DMS79 treated with DMSO at 0.1 percent for 48 hours (cell line): ENCODE measurements at places on chromosomes 4 and X.
A peak's percentile ranks its signal among the peaks of the same experiment; 100 is the strongest.

DNA sequence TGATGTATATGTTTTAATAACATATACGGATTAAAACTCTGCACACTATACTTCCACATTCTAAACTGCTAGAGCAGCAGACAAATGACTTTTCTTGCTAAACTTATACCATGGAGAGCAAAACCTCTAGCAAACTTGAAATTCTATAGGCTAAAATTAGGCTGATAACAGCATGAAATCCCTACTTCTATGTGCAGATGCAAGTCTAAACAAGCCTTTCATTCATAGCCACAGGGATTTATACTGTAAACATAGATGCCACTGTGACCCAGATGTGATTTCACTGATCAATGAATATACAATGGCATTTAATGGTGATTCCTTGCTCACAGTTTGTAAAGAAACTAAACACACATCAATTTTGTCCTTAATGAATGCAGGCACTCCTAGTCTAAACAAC lies 151.0 kb downstream of the ANTXR2 start:
- no peak for DNase-seq

GRCh38 chr4:113815826-113816225 lies 54.3 kb upstream of the CAMK2D start:
- no peak for DNase-seq

DNA sequence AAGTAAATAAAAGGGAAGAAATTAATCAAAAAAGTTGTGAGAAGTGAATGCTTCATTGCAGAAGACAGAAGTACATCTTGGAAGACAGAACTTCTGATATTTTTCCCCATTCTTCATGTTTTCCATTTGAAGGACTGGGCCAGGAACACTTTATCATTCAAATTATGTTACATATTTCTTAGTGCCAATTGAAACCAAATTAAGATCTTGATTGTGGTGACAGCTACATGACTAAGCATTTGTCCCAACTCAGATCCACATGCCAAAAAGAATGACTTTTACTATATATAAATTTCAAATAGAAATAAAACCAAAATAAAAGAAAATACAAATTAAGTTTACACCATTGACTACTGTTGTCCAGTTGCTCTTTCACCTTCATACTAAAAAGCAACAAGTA lies 14.0 kb upstream of the FGF5 start:
- no peak for DNase-seq

GRCh38 chr4:2417226-2417764 lies 1.1 kb downstream of the ZFYVE28 start:
- DNase-seq = no peak

DNA sequence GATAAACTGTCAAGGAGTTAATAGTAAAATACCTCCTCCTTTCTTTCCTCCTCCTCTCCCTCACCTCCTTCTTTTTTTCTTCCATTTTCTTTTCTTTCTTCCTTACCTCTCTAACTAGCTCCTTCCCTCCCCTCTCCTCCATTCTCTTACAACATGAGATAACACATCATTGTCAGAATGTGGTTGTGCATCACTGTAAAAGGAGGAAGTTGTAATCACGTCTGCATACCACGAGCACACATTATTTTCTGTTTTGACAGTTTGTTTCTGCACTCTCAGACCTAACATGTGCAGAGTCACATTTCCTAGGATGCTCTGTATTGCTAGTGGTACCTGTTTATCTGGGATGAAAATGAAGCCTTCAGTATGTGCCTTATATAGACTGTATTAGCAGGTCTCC lies 9.1 kb downstream of the SLIT2 start:
- no peak for DNase-seq

- no peak for DNase-seq
Observed at GRCh38 chrX:13647709-13648212, 5.2 kb upstream of the TCEANC start.

DNA sequence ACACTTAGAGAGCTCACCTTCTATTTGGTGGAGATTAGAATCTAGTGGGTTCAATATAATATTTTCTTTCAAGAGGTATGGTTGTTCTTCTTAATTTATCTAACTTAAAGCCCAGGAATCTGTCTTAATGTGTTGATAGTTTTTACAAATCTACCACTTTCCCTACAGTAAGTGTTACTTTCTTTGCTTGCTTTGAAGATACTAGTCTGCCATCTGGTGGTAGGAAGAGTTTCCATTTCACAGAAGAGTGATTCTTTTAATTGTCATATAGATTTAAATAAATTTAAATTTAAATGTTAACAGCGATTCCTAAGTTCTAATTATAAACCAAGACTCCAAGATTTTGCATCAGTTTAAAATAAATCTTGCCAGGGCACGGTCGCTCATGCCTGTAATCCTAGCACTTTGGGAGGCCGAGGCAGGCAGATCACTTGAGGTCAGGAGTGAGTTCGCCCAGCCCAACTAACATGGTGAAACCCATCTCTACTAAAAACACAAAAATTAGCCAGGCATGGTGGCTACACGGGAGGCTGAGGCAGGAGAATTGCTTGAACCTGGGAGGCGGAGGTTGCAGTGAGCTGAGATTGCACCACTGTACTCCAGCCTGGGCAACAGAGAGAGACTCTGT lies 43.5 kb downstream of the NUDT9 start:
- DNase-seq = peak; percentile 10

DNA sequence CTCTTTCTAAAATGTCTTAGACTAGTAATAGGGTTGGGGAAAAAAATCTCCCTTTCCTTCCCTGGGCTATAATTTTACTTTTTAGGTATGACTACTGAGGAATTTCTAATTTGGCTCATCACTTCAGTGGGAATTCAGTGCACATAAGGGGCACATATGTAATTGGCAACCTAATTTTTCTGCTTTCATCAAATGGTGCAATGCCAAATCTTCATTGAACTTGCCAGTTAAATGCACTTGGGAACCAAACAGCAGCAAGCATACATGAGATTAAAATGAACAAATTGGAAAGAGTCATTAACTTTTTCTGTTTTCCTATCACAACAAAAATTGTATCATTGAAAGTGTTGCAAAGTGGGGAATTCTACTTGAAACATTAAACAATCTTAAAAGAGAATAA lies 2.9 kb upstream of the CCSER1 start:
- DNase-seq = no peak

- no peak for DNase-seq
Observed at GRCh38 chr4:53646795-53647194, 55.5 kb upstream of the LNX1 start.

DNA sequence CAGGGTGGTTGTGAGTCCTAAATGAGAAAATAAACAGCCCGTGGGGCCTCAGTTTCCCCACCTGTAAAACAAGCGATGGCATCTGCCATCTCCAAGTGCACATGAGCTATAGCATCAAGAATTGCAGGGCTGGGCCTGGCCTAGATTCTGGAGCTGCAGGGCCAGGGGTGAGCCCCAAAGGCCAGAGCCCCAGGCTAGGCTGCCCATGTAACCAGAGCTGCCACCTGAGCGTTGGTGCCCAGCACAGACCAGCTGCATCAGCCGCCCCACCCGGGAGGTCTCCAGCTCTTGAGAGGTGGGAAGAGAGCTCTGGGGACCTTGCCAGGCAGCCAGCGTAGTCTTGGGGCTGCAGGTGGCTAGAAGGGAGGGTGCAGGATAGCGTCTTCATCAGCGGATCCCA lies 27.0 kb upstream of the GPR78 start:
- DNase-seq = no peak

DNA sequence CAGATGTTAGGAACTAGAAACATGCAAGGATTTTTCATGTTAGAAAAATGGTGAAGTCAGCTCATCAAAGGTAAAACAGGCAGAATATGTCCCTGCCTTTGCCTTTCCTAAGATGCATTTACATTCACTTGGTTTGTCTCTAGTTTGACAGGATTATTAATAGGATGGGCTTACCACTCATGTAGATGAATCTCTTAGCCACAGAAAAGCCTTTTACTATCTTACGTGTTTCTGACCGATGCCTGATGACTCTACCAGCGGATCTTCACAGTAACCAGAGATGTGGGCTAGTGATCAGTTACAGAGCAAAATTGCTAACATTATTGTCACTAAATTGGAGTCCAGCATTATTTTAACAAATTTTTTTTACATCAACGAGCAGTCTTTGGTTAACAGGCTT lies 187.6 kb downstream of the MAML3 start:
- peak; percentile 48 for DNase-seq

GRCh38 chr4:132642016-132642817 lies 506.9 kb upstream of the PCDH10 start:
- no peak for DNase-seq
